Mesothelial cell of epicardium (in vitro differentiated cells): ENCODE measurements at places on chromosomes 12 and 14. TPM values are rescaled to one million over a fixed set of nuclear protein-coding genes. Genes with fewer than 3 reads are reported as not detected.

The ZBTB25 gene
- 19.1 to 20.6 TPM (median 19.1 TPM) in 3 replicates for total RNA-seq

The CSRP2 gene
- 81.6 to 86.3 TPM (median 81.8 TPM) in 3 replicates for total RNA-seq

- DNase-seq: no peak
Observed at GRCh38 chr12:13222076-13222475, 25.6 kb downstream of the EMP1 start.

The CEP170B gene
- 28.3 to 29.2 TPM (median 28.4 TPM) in 3 replicates for total RNA-seq

DNA sequence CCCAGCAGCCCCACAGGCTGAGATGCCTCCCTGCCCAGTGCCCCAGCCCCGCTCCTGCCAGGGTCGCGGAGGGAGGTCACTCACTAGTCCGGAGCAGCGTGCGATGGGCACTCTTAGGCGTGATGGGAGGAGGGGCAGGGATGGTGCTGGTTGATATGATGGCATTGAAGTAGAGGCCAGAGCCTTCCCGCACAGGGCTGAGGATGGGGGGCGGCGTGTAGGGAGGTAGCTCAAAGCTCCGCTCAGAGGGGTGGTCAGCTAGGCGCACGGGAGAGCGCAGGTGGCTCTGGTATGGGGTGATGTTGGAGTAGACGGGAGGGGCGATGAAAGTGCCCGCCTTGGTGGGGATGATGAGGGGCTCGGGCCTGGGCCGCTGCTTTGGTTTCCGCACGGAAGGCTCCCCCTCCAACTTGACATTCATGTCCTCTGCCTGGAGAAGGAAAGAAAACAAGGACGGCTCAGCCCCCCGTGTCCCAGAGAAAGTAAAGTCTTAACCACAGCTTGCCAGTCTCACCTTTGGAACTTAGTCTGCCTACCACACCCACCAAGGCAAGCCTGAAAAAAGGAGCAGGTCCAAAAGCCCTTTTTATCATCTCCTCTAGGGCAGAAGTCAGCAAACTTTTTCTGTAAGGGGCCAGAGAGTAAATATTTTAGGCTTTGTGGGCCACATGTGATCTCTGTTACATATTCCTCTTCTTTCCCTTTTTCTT is 15.5 kb upstream of the PNMA1 start:
- no peak for DNase-seq

DNA sequence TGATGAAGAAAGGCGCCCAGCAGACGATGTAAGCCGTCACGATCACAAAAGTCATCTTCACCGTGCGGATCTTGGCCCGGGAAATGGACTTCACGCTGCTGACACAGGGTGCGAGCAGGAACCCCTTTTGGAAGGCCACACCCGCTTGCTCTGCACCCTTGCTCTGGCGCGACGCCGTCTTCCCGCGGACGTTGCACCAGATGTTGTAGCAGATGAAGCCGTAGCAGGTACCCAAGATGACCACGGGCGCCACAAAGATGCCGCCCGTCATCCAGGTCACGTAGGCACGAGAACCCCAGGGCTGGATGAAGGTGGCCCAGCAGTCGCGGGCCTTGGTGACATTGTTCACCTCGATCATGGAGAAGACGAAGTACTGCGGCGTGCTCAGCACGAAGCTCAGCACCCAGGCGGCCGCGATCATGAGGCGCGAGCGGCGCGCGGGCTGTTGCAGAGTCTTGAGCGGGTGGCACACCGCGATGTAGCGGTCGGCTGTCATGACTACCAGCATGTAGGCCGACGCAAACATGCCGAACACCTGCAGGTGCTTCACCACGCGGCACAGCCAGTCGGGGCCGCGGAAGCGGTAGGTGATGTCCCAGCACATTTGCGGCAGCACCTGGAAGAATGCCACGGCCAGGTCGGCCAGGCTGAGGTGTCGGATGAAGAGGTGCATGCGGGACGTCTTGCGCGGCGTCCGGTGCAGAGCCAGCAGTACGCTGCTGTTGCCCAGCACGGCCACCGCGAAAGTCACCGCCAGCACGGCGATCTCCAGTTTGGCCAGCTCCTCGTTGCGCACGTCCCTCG is 890 bp downstream of the AVPR1A start:
- DNase-seq: peak; percentile 21

DNA sequence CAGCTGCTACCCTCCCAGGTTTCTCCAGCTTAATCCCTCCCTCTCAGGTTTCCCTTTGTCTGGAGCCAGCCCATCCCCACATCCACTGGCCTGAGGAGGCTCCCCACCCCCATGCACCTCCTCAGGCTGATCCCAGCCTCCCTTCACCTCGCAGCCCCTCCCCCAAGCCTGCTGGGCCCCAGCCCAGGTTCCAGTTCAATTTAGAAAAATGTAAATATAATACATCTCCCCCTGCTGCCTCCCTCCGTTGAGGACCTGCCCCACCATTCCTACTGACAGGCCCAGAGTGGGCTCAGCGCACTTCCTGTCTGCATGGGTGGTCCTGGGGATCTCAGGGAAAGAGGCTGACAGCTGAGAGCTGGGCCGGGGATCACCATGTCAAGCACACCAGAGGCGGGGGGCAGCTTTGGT is 155.8 kb downstream of the NTF3 start:
- no peak for DNase-seq

DNA sequence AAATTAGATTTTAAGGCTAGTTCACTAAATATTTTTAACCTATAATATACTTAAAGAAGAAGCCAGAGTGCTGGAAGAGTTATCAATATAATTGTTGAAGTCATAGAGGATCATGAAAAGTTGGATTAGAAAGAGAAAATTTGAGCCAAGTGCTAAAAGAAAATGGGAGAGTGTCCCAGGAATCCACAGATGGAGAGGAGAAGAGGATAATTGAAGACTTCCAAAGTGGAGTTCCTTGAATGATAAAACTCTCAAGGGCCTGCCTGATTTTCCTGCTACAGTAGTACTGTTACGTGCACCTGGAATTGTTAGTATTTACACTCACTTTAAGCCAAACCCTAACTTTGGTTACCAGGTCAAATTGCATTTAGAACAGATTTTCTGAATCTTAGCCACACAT is 113.2 kb downstream of the MSRB3 start:
- DNase-seq: no peak

DNA sequence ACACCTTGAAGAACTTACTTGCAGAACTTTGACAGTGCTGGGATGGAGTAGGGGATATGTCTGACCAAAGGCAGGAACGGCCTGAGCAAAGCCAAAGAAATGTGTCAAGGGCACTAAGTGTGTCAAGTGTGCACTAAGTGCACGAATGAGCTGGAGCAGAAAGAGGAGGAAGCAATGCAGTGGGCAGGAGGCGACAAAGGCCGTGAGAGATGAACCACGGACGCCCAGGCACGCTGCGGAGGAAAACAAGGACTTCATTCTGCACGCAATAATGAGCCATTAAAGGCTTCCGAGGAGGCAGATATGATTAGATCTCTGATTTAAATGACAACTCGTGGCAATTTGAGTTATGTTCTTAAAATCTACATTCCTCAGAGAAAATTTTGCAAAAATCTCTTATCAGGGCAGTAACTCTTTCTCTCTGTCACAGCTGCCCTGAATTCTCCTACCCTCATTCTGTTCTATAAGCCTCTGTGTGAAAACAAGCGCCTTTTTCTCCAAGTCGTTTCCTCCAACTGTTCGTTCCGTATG is 25.3 kb downstream of the GRIN2B start:
- DNase-seq: no peak

The RFX4 gene
- total RNA-seq: not detected in 3 replicates

The YEATS4 gene
- total RNA-seq: 19.5 to 21.5 TPM (median 20.7 TPM) in 3 replicates

- no peak for DNase-seq
Observed at GRCh38 chr12:27999970-28000369, 27.4 kb upstream of the PTHLH start.

- no peak for DNase-seq
Observed at GRCh38 chr12:49415521-49415970, 48.3 kb downstream of the SPATS2 start.
